ENCODE measurements at places on chromosomes 5 and 9. TPM values are rescaled to one million over a fixed set of nuclear protein-coding genes. Genes with fewer than 3 reads are reported as not detected.

- no peaks in the 10 kb centered on the region for H3K4me1 ChIP-seq
- H3K36me3 ChIP-seq = no peaks in the 10 kb centered on the region
- H3K4me3 ChIP-seq = no peak overlapping the region
- H3K27me3 ChIP-seq = no peaks in the 10 kb centered on the region
- no peak for DNase-seq
These were observed 24.4 kb upstream of the ZSWIM6 start for GRCh38 chr5:61307611-61308010.

GRCh38 chr9:100669968-100670367, 92.1 kb downstream of the CAVIN4 start:
- no peaks in the 10 kb centered on the region for H3K36me3 ChIP-seq
- H3K4me1 ChIP-seq = no peaks in the 10 kb centered on the region
- no peaks in the 10 kb centered on the region for H3K27me3 ChIP-seq
- H3K27ac ChIP-seq = no peak overlapping the region
- H3K4me3 ChIP-seq = no peak overlapping the region

DNA sequence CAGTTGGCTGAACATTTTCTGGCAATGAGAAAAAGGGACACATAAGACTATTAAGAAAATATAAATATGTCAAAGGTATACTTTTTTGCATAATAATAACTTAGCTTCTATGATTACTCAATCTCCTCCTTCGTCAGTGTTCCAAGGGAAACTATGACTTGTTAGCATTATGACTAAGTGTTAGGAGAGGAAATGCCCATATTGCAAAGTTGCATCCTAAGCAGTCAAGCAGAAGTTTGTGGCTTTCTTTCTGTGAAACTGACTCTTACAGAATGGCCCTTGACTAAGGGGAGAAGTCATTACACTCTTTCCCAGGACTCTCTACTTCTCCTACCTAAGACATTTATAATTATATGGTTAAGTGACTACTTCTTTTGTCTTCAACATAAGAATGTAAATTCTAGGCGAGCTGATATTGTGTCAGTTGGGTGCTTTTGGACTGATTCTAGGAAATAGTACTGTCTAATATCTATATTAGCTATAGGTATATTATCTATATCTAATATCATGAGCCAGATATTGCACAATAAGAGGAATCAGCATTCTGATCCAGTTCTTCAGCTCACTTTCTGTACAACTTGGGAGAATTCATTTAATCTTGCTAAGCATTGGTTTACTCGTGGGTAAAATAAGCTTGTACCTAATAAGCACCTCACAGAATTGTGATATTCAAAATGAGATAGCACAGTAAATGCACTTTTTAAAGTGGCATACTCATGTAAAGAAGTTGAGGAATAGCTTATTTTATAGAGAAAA, 16.4 kb upstream of the SPINK6 start:
- no peak for DNase-seq
- no peaks in the 10 kb centered on the region for H3K36me3 ChIP-seq
- no peak overlapping the region for H3K27ac ChIP-seq

GRCh38 chr9:80797831-80798688, 891.3 kb downstream of the TLE1 start:
- no peaks in the 10 kb centered on the region for H3K27me3 ChIP-seq
- H3K4me1 ChIP-seq = peaks cover 35% of the 10 kb centered on the region
- peak; percentile 91 for DNase-seq
- H3K36me3 ChIP-seq = no peaks in the 10 kb centered on the region
- peak overlapping the region; percentile 69 for H3K27ac ChIP-seq
- peak overlapping the region; percentile 6 for H3K4me3 ChIP-seq

DNA sequence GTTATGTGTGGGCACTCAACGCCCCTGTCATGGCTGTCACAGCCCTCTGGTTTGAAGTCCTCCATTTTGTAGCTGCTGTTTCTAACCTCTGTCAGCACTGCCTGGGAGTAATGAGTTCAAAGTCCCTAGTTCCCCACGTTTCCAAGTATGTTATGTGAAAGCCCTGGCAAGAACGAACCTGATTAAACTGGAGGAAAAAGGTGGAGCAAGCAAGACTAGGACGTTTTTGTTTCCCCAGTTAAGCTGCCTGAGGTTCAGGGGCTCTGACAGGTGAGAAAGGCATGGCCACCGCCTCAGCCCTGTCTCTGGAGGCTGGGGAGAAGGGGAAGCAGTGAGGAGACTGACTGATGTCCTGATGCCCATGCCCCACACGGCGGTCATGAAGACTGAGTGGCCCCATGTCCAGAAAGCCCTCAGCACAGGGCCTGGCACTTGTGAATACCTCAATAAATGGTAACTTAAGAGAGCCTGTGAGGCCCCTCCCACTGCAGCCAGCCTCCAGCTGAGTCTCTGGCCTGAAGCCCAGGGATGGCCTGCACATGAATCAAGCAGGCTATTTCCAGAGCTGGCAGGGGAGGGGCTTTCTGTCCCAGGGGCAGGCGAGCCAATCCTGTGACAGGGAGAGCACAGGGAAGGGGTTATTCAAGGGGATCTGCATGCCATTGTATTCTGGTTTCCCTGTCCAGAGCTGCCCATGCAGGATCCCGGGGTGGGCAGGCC, 61.8 kb downstream of the PFDN1 start:
- peaks cover 63% of the 10 kb centered on the region for H3K4me1 ChIP-seq
- no peaks in the 10 kb centered on the region for H3K36me3 ChIP-seq
- peak; percentile 97 for DNase-seq
- H3K27me3 ChIP-seq = no peaks in the 10 kb centered on the region
- peak overlapping the region; percentile 81 for H3K27ac ChIP-seq

- H3K36me3 ChIP-seq = no peaks in the 10 kb centered on the region
- no peak for DNase-seq
- no peak overlapping the region for H3K4me3 ChIP-seq
- no peaks in the 10 kb centered on the region for H3K27me3 ChIP-seq
These were observed 129.6 kb upstream of the ABCA1 start for GRCh38 chr9:105057551-105057950.

GRCh38 chr5:169881702-169882303, 98.5 kb downstream of the INSYN2B start:
- H3K27me3 ChIP-seq = no peaks in the 10 kb centered on the region
- no peaks in the 10 kb centered on the region for H3K4me1 ChIP-seq
- no peaks in the 10 kb centered on the region for H3K36me3 ChIP-seq
- H3K27ac ChIP-seq = no peak overlapping the region
- no peak for DNase-seq
- no peak overlapping the region for H3K4me3 ChIP-seq

GRCh38 chr5:31144364-31144763, 49.1 kb upstream of the CDH6 start:
- no peak overlapping the region for H3K27ac ChIP-seq
- H3K4me1 ChIP-seq = no peaks in the 10 kb centered on the region
- DNase-seq = no peak
- no peaks in the 10 kb centered on the region for H3K36me3 ChIP-seq

DNA sequence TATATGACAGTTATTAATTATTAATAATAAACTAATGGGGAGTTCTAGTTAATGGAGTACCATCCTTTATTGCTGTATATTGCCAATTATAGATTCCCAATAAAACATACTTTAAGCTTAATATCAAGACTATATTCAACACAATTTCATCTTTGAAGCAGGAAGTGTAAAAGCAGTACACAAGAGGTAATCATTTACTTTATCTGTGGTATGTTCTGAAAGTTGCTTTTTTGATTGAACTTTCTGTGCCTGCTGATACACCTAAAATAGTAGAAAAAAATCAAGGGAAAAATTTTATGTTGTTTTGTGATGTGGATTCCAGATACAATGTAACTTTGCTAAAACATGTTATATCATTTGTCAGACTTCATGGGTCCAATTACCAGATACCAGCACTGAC, 58.0 kb downstream of the ACO1 start:
- DNase-seq = no peak
- H3K36me3 ChIP-seq = peaks cover 13% of the 10 kb centered on the region
- no peak overlapping the region for H3K27ac ChIP-seq

- DNase-seq = no peak
- no peaks in the 10 kb centered on the region for H3K4me1 ChIP-seq
- no peaks in the 10 kb centered on the region for H3K36me3 ChIP-seq
- H3K4me3 ChIP-seq = no peak overlapping the region
- no peak overlapping the region for H3K27ac ChIP-seq
- no peaks in the 10 kb centered on the region for H3K27me3 ChIP-seq
These were observed 203.1 kb upstream of the ACTBL2 start for GRCh38 chr5:57685516-57686255.

DNA sequence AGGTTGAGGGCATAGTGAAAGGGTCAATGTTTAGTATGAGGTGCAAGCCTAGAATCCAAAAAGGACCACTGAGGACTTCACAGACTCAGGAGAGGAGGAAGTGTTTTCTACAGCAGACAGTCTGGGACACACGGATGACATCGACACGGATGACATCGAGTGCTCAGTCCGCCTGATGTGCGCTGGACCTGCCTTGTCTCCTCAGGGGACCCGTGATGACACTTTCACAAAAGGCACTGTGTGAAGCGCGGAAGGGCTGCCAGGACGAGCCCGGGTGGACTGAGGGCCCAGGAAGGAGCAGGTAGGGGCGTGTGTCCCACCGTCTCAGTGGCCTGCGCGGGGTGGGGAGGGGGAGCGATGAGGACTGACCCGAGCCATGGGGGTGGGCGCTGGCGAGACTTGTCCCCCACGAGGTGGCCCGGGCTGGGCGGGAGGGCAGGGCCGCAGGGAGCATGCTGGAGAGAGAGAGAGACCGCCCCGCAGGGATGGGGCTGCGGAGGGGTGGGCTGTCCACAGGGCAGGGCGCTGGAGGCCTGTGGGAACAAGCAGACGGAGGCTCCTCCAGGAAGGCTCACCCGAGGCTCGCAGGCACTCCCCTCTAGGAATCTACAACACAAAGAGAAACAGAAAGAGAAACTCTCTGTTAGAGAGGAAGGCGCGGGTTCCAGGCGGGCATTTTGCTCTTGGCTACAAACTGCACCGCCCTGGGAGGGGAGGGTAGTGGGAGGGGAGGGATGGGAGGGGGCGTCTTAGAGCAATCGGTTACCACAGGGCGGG, 54.9 kb downstream of the USP20 start:
- peak overlapping the region; percentile 11 for H3K4me3 ChIP-seq
- H3K27ac ChIP-seq = peak overlapping the region; percentile 88
- no peak for DNase-seq
- H3K27me3 ChIP-seq = no peaks in the 10 kb centered on the region
- peaks cover 37% of the 10 kb centered on the region for H3K36me3 ChIP-seq

DNA sequence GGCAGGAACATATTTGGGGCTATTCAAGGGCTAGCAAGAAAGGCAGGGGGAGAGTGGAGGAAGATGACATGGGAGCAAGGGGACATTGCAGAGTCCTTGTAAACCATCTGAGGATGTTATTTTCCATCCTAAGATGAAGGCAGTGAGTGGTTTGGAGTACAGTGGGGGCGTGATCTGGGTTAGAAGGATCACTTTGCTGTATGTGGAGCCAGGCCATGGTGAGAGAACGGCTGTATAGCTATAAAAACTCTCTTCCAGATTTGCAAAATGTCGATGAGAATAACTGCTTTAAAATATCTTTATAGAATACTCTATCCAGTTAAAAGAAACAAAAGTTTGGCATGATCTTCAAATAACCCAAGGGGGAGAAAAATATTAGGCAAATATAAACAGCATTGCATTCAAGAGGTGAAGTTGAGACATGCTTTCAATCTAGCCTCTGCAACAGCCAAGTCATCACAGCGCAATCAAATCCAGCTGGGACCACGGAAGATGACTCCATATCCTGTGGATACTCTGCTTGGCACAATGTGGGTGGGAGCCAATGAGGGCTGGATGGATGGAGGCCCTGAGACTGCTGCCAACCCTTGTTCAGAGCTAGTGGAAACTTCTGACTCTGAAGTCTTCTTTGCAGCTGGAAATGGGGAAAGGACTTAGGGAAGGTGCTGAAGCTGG, 111.5 kb upstream of the BASP1 start:
- DNase-seq = no peak
- H3K27ac ChIP-seq = no peak overlapping the region
- H3K4me3 ChIP-seq = no peak overlapping the region
- H3K27me3 ChIP-seq = no peaks in the 10 kb centered on the region

GRCh38 chr9:94697972-94698581, 28.4 kb upstream of the AOPEP start:
- H3K4me1 ChIP-seq = no peaks in the 10 kb centered on the region
- no peaks in the 10 kb centered on the region for H3K36me3 ChIP-seq
- DNase-seq = no peak
- H3K4me3 ChIP-seq = no peak overlapping the region
- H3K27me3 ChIP-seq = no peaks in the 10 kb centered on the region

DNA sequence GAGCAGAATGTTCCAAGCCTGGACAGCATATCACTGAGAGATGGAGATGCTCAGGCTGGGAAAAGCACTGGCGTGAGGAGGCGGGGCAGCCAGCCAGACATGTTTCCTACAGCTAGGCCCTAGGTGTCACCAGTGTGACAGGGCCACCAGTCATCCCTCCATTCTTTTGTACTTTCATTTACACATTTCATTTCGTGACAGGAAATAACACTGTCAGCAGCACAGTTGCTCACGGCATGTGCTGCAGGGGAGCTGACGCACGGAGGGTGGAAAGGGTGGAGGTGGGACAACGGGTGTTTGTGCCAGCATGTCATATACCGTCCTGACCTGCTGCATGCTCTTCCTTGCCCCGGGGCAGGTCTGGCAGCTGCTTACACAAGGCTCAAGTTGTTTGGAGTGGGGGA, 14.8 kb upstream of the CEMIP2 start:
- H3K4me3 ChIP-seq = no peak overlapping the region
- H3K27ac ChIP-seq = no peak overlapping the region
- DNase-seq = no peak

The SEMA6A gene
- 4.9 TPM for polyA plus RNA-seq

GRCh38 chr5:32329395-32329834, 16.7 kb upstream of the MTMR12 start:
- no peaks in the 10 kb centered on the region for H3K36me3 ChIP-seq
- H3K27ac ChIP-seq = no peak overlapping the region
- H3K4me3 ChIP-seq = no peak overlapping the region
- DNase-seq = peak; percentile 79
- H3K27me3 ChIP-seq = no peaks in the 10 kb centered on the region

The PCDHB16 gene
- polyA plus RNA-seq = not detected

DNA sequence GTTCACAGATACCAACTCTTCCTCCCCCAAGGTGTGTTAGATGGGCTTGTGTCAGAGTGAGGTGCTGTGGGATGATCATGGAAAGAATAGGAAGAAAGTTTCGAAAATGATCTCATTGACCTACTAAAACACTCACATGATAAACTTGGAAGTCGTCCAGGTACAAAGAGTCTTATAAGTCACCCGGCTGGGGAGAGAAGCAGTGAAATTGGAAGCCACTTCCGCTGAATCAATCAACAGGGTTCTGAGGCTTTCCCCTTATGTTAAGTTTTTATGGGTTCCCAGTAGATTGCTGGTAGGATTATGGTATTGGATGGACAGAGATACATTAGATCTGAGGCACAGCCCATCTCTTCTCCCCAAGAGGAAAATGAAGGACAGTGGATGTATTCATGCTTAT, 218.8 kb upstream of the MSX2 start:
- H3K27ac ChIP-seq = no peak overlapping the region
- no peaks in the 10 kb centered on the region for H3K36me3 ChIP-seq

DNA sequence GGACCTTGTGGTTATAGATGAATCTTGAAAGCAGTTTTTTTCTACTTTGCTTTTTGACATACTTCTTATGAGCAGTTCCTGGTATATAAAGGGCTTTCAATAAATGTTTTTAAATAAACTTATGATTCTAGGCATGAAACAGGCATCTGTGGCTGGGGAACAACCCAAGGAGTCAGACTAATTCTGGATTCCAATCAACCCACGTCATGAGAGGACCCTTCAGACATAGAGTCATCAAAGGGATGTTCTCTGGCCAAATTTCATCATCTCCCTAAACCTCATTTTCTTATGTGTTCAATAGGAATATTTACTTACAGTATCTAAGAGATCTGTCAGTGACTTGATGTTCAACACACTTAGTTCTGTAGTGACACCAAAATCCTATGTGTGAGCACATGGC, 243.8 kb upstream of the ZNF462 start:
- H3K4me3 ChIP-seq = no peak overlapping the region
- no peaks in the 10 kb centered on the region for H3K27me3 ChIP-seq
- no peak overlapping the region for H3K27ac ChIP-seq
- peaks cover 13% of the 10 kb centered on the region for H3K4me1 ChIP-seq
- no peak for DNase-seq
- no peaks in the 10 kb centered on the region for H3K36me3 ChIP-seq

All from sigmoid colon (tissue), 7 donors.